ENCODE measurements at places on chromosomes 7 and 10.
A peak's percentile ranks its signal among the peaks of the same experiment; 100 is the strongest.

GRCh38 chr7:4164556-4164955, 517.5 kb upstream of the FOXK1 start:
- peak; percentile 47 for DNase-seq

GRCh38 chr7:5693529-5693928, 87.9 kb downstream of the RNF216 start:
- peak; percentile 25 for DNase-seq

GRCh38 chr10:14358886-14359573, 28.3 kb upstream of the FRMD4A start:
- no peak for DNase-seq

DNA sequence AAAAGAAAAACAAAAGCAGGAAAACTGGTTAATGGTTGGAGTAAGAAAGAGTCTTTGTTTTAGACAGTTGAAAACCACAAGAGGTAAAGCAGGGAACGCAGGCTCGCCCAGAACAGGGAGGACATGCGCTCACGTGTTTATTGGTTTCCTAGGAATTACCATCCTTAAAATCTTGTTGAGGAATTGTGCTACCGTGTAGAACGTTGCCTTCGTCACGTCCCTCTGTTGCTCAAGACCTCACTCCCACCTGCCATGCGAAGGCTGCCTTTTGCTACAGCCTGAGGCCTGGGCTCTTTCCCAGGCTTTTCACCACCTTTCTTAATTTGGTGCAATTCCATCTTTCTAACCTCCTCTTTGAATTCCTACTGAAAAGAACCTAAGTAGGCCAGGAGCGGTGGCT, 61.6 kb upstream of the CAMK1D start:
- DNase-seq: no peak

- no peak for DNase-seq
Measured at GRCh38 chr7:151461942-151462230, 21.9 kb upstream of the CRYGN start.

- no peak for DNase-seq
Measured at GRCh38 chr10:49737474-49738201, 24.5 kb downstream of the OGDHL start.

DNA sequence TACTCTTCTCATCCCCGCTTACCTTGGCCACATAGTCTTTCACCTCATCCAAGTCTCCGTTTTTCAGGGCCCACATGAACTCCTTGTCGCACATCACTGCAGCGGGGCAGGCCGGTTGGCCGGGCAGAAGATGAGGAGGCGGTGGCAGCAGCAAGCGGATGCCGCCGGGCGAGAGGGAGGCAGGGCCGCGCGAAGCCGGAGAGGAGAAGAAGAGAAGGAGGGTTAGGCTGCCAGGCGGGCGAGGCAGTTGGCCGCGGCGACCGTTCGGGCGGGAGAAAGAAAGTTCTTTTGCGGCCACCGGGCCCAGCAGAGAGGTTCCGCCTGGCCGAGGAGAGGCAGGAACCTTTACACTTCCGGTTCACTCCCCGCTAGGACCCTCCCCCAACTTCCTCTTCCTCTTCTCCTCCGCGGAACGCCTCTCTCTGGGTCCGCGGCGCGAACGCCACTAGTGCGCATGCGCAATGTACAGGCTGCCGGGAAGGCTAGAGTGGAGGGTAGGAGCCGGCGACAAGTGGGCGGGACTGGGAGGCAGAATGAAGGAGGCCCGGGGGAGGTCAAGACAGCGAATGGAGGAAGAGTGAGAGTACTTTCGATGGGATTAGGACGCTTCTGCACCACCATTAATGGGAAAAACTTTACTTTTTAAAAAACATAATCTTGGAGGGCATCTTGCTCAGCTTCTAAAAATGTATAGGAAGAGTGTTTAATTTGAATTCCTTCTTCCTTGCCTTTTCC, at the start of gene MTPN:
TSS of gene MTPN (minus strand) at position 353 of the 735 bp plus-strand sequence. CDS start at position 94, 259 bp downstream.
- peak; percentile 99 for DNase-seq

DNA sequence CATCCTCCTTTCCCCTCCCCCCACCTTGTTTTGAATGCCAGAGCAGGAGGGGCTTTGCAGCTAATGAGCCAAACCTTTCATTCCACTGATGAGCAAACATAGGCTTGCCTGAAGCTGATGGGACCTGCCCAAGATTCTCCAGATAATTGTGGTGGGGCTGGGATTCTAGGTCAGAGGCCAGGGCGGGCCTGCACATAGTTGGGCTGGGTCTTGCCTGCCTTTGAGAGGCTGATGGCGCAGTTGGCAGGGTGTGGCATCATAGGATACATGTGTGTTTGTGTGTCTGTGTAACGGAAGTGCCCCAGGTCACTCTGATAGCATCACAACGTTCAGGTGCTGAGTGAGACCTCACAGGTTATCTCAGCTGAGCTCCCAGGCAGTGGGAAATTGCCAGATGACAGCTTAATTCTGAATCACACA, 22.9 kb downstream of the BTBD16 start:
- DNase-seq: peak; percentile 73

- DNase-seq: peak; percentile 88
Measured at GRCh38 chr10:96395931-96396877, 37.4 kb upstream of the OPALIN start.
